PC-9 (cell line): ENCODE measurements at places on chromosomes 5 and 9.

DNA sequence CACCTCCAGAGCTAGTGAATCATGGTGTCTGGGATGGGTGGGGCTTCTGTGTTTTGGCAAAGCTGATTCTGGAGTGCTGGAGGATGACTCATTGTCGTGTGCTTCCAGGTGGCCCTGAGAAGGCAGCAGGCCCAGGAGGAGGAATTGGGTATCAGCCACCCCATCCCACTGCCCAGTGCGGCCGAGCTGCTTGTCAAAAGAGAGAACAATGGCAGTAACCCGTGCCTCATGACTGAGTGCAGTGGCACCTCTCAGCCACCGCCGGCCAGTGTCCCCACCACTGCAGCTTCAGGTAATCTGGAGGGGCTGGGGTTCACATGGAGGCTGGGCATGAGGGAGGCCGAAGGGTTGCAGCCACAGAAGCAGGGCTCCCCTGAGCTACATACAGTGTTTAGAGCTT lies 5.4 kb downstream of the DMRT1 start:
- no peaks in the 10 kb centered on the region for H3K36me3 ChIP-seq
- no peaks in the 10 kb centered on the region for H3K27me3 ChIP-seq
- no peak overlapping the region for H3K27ac ChIP-seq

DNA sequence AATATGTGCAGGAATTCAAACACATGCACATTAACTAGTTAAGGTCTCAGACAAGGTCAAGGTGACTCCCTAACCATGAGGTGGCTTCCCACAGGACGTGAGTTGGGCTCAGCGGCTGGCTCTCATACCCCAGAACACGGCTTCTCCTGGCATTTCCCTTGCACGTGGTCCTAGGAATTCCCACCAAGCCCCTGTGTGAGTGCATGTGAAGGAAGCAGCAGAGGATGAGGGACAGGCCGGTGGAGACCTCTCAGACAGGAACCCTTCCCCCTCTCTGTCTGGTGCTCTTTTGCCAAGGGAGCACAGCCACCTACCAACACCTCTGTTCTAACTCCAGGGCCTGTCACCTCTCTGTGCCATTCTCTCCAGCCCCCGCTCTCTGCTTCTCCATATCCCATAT lies 271.0 kb downstream of the FSTL4 start:
- no peaks in the 10 kb centered on the region for H3K36me3 ChIP-seq
- H3K4me3 ChIP-seq, result no peak overlapping the region
- no peak for DNase-seq
- H3K27ac ChIP-seq, result no peak overlapping the region
- H3K4me1 ChIP-seq, result peaks cover 14% of the 10 kb centered on the region; the same call in 1 of the 2 replicates

- peaks cover 13% of the 10 kb centered on the region; the same call in 1 of the 2 replicates for H3K4me1 ChIP-seq
- no peak overlapping the region for H3K4me3 ChIP-seq
- H3K27me3 ChIP-seq, result no peaks in the 10 kb centered on the region
- no peak for DNase-seq
- H3K36me3 ChIP-seq, result peaks cover 14% of the 10 kb centered on the region
These were observed 13.2 kb upstream of the FAM120AOS start for GRCh38 chr9:93466416-93467061.

DNA sequence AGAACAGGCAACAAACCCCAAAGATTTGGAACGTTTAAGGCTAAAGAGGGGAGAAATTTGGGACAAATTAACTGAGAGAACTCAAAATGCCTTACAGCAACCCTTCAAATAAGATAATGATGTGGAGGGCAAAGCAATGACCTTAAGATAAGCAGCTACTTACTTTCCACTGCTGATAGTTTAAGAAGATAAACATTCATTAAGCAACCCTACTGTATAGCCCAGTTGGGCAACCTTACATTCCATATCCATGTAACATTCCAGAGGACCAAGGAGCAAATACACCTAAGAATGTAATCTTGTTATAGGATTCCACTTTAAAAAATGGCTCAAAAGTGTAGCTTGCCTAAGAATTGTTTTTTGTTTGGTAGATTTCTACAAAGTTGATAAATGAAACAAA lies 14.8 kb downstream of the ETF1 start:
- peaks cover 36% of the 10 kb centered on the region for H3K4me1 ChIP-seq
- no peak overlapping the region for H3K4me3 ChIP-seq
- H3K27ac ChIP-seq, result peak overlapping the region; percentile 49
- H3K27me3 ChIP-seq, result no peaks in the 10 kb centered on the region
- H3K36me3 ChIP-seq, result 0 out of 2 replicates have a peak, but pooled peaks cover 5% of the 10 kb centered on the region
